ENCODE measurements at places on chromosomes 6 and 20.

DNA sequence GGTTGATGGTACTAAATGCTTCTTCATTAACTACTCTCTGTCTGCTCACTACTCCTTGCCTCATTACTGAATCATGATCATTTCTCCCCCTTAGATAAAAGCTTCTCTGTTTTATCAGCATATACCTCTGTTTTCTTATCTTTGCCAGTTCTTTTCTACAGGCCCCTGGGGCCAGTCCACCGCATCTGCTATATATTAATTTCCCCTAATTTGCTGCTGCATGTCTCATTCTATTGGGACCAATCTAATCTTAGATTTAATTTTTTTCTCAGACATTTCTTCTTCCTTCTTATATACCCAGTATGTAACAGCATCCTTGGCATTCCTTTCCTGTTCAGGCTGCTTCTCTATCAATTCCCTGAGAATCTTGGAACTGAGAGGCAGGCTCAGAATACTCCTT is 51.2 kb downstream of the GRIK2 start:
- DNase-seq, result no peak

DNA sequence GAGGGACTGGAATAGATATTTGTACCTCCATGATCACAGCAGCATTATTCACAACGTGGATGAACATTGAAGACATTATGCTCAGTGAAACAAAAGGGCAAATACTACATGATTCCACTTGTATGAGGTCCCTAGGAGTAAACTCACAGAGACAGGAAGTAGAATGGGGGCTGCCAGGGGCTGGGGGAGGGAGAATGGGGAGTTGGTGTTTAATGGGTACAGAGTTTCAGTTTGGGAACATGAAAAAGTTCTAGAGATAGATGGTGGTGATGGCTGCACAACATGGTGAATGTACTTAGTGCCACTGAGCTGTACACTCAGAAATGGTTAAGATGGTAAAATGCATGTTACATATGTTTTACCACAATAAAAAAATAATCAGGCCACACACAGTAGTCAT is 164.3 kb upstream of the RREB1 start:
- no peak for DNase-seq

- peak; percentile 17 for DNase-seq
These were observed at the start of gene TBX18 for GRCh38 chr6:84764332-84765049. TBX18 (minus strand) TSS chr6:84764598; CDS start chr6:84764181, 417 bp downstream.

- DNase-seq, result no peak
These were observed 708.6 kb upstream of the MARCKS start for GRCh38 chr6:113148566-113148965.

GRCh38 chr6:162245830-162246420 is 481.6 kb downstream of the PRKN start:
- no peak for DNase-seq

GRCh38 chr6:95248499-95248898 is 328.8 kb upstream of the MANEA start:
- no peak for DNase-seq

DNA sequence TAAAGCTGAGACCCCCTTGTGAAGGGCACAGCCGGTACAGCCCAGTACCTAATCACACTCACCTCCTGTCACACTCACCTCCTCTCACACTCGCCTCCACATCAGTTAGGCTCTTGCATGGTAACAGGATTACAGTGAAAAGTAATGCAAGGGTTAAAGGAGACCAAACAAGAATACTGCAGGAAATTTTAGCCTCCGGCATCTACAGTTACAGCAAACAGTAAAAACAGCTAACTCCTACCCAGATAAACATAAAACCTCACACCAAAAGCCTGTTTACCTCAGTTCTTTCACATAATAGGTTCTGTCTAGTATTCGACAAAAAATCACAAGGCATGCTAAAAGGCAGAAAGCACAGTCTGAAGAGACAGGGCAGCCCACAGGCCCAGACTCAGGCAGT is 55.6 kb downstream of the FARS2 start:
- DNase-seq, result no peak

DNA sequence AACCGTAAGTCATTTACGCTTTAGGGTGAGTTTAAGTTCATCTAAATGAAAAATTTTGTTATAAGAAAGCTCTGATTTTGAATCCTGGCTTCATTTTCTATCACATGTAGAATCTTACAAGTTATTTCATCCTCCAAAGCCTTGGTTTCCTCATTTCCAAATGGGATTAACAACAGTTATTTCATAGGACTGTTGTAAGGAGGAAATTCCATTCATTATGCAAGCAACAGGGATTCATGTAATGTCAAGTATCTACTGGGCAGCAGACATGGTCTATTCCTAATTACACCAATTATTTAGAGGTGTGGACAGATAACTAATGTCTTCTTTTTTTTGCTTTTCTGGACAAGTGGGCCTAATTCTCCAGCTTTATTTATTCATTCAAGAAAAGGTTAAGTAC is 154.0 kb downstream of the PDSS2 start:
- DNase-seq, result no peak

- DNase-seq, result no peak
These were observed 52.0 kb downstream of the TRPC4AP start for GRCh38 chr20:35040646-35041045.

- DNase-seq, result no peak
These were observed 4.5 kb downstream of the DEK start for GRCh38 chr6:18259675-18260447.

DNA sequence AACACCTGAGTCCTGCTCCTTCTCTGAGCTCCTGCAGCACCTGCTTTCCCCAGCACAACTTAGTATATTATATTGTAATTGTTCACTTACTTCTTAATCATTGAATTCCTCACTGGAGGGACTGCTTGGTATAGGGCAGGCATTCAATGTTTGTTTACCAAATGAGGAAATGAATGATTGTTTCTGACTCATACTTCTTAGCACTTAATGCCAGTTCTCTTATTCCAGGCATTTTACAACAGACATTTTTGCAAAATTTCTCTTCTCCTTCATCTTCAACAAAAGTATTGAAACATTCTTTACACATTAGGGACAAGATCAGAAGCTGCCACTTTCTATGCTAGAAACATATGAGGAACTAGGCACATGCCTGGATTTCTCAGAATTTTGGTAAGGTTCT is 119.4 kb downstream of the TBX18 start:
- no peak for DNase-seq

DNA sequence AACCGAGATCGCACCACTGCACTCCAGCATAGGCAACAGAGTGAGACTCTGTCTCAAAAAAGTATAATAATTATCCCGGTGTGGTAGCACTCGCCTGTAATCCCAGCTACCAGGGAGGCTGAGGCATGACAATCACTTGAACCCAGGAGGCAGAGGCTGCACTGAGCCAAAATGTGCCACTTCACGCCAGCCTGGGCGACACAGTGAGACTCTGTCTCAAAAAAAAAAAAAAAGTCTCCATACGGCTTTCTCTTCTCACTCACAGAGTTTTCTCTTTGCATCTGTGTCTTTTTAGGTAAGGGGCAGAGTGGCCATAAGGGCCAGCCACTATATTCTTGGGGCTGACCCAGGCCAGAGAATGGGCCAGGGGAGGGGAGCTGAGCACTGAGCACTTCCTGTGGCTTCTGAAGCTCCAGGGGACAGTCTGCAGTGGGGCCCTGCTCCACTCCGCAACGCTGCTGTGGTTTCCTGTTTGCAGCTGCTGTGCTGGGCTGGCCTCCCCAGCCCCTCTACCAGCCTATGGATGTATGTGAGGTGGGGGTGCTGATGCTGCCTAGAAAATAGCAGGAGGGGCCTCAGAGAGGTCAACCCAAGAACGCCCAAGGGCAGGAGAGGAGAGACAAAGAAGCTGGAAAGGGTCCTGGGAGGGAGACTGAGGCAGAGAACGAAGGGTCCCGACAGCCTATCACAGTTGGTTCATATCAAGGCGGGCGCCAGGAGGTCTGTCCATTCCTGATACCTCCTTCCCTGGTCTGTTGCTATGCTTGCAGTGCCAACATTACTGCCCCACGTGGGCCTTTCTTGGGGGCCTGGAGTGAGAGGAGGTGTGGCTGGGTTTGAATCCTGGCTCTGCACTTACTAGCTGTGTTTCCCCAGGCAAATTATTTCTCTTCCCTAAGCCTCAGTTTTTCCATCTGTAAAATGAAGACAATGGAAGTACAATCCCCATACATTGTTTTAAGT is 16.0 kb downstream of the SLA2 start:
- no peak for DNase-seq

DNA sequence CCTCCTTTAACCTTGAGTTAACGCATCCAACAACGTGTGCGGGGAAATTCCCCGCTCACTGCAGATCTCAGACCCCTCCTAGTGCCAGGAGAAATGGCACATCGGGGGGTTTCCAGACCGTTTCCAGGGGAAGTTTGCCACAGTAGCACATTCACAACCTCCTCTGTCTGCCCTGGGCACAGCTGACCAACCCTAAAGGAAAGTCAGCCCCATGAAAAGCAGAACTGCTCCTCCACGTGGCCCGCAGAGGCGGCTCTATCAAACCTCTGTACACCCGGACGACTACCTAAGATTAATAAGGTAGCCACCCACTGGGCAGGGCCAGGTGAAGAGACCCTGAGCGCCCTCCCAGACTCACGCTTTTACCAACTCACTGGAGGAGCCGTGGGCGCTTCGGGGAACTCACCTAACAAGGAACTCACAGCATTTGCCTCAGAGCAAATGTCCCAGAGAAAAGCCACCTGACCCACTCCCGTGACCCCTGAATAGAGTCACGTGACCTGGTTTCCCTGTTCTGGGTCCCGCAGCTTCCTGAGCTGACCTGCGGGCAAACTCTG is 93.1 kb downstream of the PRND start:
- DNase-seq, result peak; percentile 51

DNA sequence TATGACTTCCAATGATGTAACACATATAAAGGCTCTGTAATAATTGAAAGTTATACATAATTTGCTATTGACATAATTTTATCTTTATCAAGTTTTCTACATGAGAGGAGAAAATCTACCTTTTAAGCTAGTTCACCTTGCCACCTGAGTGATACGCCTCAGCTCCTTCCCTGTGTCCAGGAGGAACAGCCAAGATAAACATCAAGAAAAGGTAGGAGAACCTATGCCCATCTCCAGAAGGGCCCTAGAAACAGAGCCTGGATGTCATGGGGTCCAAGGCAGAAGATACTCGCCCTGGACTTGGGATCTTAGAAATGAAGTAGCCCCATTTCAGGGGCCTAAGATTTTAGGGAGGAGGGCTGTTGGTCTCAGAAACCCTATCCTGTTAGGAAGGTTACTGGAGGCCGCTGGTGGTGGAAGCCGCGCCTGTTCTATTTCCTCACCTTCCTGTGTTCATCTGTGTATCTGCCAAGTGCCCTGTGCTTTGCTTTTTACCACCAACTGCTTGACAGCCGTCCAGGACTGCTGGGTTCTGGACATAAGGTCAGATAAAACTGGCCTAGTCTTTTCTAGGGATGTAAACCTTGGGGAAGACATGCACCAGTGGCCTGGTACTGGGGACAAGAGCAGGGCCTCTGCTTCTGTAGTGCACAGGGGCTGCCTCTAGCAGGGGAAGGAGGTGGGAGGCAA is 178.5 kb downstream of the ARID1B start:
- DNase-seq, result no peak

DNA sequence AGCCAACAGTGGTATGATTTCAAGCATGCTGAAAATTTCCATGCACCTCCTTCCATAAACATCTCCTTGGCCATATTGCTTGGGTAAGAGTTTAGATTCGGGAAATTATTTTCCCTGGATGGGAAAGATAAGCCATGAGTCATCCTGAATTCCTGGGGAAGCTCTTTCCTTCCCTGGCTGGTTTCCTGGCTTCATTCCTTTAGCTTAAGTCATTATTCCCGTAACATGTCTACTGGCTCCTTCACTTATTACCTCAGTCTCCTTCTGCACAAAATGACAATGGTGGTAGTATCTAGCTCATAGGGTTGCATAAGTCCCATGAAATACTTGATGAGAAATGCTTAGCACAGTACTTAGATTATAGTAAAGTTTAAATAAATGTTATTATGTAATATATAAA is 27.6 kb downstream of the TINAG start:
- DNase-seq, result no peak

DNA sequence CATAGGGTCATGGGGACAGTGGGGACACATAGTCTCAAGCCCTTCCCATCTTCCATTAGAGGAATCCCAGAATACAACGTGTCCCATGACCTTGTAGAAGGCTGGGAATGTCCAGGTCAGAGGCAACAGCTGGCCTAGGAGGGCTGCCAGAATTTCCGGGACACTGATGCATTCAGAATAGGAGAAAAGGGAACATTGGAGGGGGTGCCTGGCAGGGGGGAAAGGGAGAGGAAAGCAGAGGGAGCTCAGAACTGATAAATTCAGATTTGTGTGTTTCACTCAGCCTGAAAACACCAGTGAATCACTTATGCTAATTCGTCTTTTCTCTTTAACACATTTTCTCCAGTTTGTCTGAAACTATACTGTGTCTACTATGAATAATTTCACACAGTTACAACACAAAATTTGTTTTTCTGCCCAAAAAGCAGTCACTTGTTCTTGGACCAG is 35.5 kb upstream of the BMP2 start:
- DNase-seq, result no peak

- DNase-seq, result no peak
These were observed 100.1 kb upstream of the FRMD1 start for GRCh38 chr6:168179133-168179532.

- DNase-seq, result no peak
These were observed 904 bp upstream of the UST start for GRCh38 chr6:148745926-148746325.

DNA sequence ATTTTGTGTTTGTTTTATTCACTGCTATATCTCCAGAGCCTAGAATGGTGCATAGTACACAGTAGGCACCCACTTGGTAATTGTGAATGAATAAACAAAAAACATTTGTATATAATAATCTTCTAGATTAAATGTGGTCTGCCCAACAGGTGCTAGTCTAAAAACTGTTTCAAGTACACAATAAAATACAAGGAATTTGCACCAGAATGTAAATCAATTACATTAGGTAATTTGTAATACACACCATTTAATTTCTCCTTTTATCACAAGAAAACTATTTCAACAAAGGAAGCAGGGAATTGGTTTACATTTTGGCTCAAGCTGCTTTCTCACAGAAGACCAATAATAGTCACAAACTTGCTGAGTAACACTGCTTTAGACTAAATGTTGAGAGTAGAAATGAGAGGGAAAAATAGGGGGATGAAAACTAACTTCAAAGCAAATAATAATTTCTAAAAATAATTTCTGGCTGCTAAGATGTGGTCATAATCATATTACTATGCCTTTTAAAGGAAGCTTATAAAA is 22.1 kb downstream of the RUNX2 start:
- DNase-seq, result no peak

GRCh38 chr6:43883847-43884651 is 114.0 kb downstream of the VEGFA start:
- DNase-seq, result no peak

DNA sequence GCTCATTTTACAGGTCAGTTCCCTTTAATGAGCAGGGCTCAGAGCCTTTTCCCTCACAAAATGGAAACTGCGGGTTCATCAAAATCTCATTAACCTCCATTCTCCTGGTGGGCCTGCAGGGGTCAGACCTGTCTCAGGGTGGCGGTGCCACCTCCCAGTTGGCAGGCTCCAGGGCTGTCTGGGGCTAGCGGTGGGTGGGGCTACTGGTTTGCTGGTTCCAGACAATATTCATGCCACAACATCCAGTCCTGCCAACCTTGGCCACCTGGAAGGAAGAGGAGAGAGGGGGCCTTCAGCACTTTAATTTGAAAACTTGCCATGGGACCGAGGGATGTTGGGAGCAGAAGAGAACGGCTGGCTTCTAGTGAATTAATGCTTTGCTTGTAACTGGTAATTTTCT is 41.9 kb upstream of the CTNNBL1 start:
- DNase-seq, result no peak

GRCh38 chr20:32248043-32248442 is 29.4 kb upstream of the KIF3B start:
- no peak for DNase-seq

Measured in esophagus squamous epithelium (tissue), 5 donors.